ENCODE measurements at places on chromosomes 16 and 17. TPM values are rescaled to one million over a fixed set of nuclear protein-coding genes. Genes with fewer than 3 reads are reported as not detected.

The KRTAP4-7 gene
- total RNA-seq: not detected

The RNF222 gene
- total RNA-seq: 0.11 TPM

DNA sequence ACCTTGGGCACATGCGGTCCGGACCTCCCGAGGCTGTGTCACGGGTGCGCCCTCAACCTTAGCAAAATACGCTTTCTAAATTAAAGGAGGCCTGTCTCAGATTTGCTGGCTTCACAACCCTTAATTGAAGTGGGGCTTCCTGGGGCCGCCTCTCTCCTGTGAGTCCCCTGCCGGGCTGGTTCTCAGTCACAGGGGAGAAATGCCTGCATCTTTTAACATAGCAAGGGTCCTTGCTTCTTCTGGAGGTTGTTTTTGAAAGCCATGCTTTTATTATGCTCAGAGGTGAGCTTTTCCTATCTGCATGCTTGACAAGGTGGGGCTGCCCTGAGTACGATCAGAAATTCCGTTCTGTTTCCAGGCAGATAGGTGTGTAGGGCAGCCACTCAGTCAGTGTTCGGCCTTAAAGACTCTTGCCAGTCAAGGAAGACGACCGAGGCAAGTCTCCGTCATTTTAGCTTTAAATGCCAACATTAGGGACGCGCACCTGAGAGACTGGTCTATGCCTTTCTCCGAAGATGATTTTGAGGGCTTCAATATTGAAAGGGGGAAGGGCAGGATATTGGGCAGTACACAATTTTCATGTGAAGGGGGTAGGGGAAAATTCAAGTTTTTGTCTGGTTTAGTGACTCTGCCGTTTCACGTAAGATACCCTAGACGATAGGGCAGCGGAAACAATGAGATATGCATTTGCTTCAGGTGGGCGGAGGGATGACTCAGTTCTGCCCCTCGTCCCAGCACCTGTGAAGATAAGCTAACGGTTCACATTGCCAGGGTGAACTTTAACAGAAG, 5.5 kb upstream of the SLC7A5 start:
- peak overlapping the region; percentile 98 for H3K27ac ChIP-seq
- peaks cover 69% of the 10 kb centered on the region for H3K4me1 ChIP-seq
- DNase-seq: peak; percentile 96
- no peaks in the 10 kb centered on the region for H3K27me3 ChIP-seq

DNA sequence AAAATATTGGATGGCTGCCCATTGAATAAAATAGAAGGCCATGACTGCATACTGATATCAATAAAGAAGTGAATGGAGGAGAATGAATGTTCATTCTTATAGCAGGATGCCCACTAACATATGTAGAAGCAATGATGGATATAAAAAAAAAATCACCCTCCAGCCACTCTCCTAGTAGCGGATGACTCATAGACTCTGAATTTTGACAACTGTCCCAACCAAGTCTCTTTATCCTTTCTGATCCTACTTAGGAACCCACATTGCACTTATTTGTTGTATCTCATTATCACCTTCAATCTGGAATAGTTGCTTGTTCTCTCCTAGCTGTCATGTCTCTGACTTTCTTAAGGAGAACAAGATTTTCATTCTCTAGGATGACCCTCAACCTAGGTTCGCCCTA, 429.9 kb downstream of the HS3ST3B1 start:
- no peak overlapping the region for H3K4me3 ChIP-seq
- H3K27me3 ChIP-seq: no peaks in the 10 kb centered on the region
- no peak for DNase-seq
- no peaks in the 10 kb centered on the region for H3K4me1 ChIP-seq

GRCh38 chr16:5549802-5550201, 452.2 kb upstream of the EEF2KMT start:
- H3K4me1 ChIP-seq: no peaks in the 10 kb centered on the region
- no peak overlapping the region for H3K4me3 ChIP-seq
- DNase-seq: no peak
- no peaks in the 10 kb centered on the region for H3K27me3 ChIP-seq
- H3K27ac ChIP-seq: no peak overlapping the region

Measured in activated CD8-positive, alpha-beta T cell treated with anti-CD3 and anti-CD28 coated beads for 36 hours (primary cell).